Lung (tissue), 17 donors: ENCODE measurements at places on chromosomes 2 and 18.

GRCh38 chr2:148988337-148988736 lies 50.2 kb upstream of the LYPD6B start:
- no peak for DNase-seq

GRCh38 chr18:22211657-22212056 lies 42.3 kb downstream of the GATA6 start:
- no peak for DNase-seq

GRCh38 chr2:185127412-185127811 lies 529.1 kb downstream of the ZNF804A start:
- no peak for DNase-seq

GRCh38 chr2:9939587-9940485 lies 11.7 kb upstream of the GRHL1 start:
- DNase-seq: peak; percentile 79

GRCh38 chr2:239267288-239267951 lies 133.4 kb downstream of the HDAC4 start:
- DNase-seq: peak; percentile 81

- DNase-seq: peak; percentile 45
Measured at GRCh38 chr2:191691016-191691735, 13.2 kb downstream of the NABP1 start.

DNA sequence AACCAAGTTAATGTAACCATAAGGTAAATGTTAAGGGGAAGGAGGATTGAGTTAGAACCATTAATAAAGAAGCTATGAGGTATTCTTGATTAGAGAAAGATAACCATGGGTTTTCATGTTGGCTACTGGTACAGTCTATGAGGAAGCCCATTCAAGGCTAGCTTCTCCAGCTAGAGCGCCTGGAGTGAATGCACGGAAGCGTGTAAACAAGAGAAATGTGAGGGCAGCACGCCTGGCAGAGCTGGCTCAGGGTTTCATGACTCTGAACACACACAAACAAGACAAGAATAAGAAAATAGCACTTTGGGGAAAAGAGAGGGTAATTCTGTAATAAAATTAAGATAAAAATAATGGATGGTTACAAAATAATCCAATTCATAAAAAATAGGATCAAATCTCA lies 255.3 kb downstream of the PDE11A start:
- DNase-seq: no peak

GRCh38 chr2:22692746-22693145 lies 692.2 kb upstream of the KLHL29 start:
- no peak for DNase-seq

DNA sequence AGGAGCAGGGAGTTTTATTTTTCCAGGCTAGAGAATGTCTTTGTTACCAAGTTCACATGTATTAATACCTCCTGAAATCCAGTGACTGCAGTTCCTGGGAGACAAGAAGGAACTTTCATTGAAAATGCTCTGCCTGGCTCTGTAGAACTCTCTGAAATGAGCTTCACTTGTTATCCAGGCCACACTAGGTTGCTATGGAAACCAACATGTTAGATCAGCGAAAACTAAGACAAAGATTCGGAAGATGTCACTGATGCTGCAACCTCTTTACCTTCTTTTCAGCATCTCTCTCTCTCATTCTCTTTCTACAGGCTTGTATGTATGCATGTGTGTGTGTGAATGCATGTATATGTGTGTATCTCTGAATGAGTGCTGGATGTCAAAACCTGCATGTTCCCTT lies 218.5 kb downstream of the TRIB2 start:
- no peak for DNase-seq

DNA sequence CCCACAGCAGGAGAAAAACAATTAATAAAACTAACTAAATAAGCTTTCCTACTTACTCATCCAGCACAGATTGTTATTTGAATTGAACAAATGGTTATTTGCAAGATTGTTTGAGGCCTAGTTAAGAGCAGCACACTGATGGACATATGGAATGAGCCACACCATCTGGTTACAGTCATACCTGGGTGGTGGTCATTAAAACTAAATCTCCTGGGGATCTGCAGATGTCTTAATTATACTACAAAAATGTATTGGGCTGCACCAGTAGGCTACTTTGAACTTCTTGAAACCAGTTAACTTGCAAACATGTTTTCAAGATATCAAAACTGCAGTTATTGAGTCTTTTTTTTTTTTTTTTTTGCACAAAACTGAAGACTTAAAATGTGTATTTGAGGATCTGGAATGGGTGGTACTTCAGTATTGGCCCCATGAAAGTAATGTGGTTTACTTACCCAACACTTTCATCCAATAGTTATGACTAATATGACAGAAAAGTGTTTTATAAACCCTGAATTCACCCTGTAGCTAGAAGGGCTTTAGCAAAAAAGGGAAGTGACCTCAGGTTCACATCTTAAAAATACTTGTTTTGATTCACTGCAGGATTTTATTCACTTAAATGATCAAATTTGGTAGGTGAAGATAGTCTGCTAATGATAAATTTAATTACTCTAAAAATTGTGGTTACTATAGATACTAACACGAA lies 10.8 kb downstream of the AGFG1 start:
- no peak for DNase-seq

- DNase-seq: peak; percentile 80
Measured at GRCh38 chr2:106108351-106108750, 85.8 kb downstream of the UXS1 start.

- DNase-seq: no peak
Measured at GRCh38 chr2:68458981-68459380, 8.1 kb downstream of the FBXO48 start.

GRCh38 chr2:84424152-84424551 lies 34.9 kb downstream of the SUCLG1 start:
- DNase-seq: no peak

GRCh38 chr2:212227755-212228154 lies 310.8 kb downstream of the ERBB4 start:
- DNase-seq: peak; percentile 73

- no peak for DNase-seq
Measured at GRCh38 chr2:195560209-195560895, 96.7 kb upstream of the SLC39A10 start.

DNA sequence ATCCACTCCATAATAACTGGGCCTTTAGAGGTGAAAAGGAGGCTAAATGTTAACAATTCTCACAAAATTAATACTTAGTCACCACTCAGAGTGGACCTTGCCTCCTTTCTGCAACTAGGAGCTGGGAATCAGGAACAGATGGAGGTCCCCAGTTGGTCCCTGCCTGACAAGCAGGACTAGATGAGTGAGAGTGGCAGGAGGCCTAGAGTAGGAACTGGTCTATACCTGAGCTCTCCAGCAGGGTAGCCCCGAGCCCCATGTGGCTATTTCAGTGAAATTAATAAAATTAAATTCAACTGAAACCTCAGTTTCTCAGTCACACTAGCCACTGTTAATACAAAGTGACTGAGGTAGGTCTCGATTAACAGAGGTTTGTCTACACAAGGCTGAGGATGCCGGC lies 150.5 kb downstream of the MYO5B start:
- DNase-seq: no peak

DNA sequence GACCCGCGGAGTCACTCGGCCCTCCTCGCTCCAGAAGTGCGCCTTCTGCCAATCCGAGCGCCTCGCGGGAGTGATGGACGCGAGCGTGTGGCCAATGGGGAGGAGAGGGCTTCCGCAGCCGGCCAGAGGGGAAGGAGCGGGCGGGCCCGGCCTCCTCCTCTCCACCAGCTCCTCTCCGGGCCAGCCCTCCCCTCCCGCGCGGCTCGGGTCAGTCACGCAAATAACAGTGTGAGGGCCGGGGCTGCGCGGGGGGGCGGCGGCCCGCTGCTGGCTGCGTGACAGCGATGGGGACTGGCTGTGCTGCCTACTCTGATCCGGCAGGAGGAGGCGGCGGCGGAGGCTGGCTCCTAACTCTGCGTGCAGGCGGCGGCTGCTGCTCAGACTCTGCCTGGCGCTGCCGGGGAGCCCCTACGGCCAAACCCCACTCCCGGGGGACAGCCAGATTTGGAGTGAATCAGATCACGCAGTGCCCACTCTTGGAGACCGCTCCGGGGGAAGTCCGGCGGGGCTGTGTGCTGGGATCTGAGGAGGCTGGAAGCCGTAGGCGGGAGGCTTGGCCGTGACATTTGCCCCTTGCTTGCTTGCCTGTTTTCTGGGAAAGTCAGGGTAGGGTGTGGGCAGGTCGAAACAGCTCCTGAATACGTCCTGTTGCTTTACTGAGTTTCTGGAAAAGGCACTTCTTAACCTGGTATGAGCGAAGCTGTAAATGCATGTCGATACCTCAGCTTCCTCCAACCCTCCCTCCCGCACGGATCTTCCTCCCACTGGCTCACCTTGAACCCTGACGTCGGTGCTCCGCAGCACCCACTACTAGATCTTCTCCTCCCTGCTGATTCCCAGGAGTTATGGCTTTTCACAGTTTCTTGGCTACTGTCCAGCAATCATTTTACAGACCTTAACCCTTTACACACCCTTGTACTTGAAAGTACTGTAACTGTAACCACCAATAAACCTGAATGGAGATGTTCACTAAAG lies 97.9 kb upstream of the SERTAD2 start:
- no peak for DNase-seq

DNA sequence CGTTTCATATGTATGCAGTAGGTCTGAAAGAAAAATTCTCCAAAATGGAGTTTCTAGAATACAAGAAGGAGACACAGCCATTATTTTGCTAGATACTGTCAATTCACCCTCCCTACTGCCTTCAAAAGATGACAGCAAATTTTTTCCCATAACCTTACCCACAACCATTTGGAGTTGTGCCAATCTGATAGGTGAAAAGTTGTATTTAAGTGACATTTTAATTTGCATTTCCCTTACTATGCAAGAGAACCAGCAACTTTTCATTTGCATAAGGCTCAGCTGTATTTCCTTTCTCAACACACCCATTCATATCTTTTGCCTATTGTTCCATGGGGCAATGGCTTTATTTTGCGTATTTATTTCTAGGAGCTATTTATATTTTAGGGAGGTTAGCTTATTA lies 31.4 kb upstream of the IL18RAP start:
- no peak for DNase-seq

- no peak for DNase-seq
Measured at GRCh38 chr2:73947412-73948018, 20.8 kb downstream of the DGUOK start.

DNA sequence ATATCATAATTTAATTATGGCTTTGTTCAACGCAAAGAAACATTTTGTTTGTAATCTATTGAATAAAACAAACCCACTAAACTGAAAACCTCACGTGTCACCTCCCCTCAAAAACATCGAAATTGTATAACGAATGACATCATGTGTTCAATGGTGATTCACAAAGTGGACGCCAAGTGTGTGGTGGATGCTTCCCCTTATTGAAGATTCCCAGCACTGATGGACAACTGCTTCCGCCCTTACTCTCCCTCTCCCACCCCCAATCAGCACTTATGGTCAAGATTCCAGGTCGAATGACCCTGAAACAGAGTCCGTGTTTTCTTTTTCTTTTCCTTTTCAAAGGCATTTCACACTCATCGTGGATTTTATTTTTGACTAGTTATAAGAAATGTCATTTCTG lies 383.0 kb upstream of the SMIM21 start:
- DNase-seq: peak; percentile 69

- no peak for DNase-seq
Measured at GRCh38 chr2:162342321-162342720, 1.6 kb upstream of the GCA start.

DNA sequence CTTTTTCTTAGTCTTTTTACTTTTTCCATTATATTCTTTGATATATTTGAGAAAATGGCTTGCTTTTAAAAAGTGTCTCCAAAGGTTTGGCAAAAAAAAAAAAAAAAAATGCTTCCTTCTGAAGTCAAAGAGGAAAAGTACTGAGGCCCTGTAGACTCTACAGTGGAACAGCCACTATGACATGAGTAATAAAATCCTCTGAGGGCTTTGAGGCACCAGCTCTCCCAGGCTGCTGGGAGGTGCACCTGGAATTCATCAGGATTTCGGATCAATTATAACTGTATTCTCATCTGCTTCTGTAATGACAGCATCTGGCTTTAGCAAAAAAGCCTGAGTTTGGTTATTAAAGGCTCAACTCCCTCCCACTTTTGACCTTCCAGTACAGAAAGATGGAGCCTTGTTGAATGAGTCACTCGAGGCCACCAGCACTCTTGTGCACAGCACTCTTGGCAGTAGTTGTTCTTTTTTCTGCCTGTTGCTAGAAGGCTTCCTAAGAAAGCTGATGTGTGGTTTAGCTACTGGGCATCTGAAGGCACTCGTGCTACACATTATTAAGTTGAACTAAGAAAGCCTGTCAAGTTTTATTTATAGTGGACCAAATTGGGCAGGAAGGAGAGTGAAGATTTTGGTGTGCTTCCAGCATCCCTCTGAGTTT lies 131.3 kb downstream of the PRPF40A start:
- DNase-seq: no peak

DNA sequence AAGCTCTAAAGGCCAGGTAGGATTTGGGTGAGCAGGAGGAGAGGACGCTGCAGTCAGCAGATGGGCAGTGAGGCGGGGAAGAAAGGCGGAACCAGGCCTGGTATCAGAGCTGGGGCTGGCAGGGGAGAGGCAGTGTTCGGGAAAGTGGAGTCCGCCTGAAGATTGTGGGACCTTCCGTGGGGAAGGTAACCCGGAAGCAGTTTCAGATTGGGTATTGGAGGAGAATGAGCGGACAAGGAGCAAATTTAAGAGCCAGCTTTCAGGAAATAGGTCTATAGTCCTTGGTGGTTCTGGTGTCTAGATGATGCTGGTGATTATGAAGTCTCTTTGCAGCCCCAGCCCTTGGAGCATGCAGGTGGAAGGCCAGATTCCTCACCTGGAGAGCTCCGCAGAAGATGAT lies 51.0 kb downstream of the TCF7L1 start:
- DNase-seq: no peak

GRCh38 chr2:62393293-62393692 lies 112.7 kb downstream of the TMEM17 start:
- no peak for DNase-seq

DNA sequence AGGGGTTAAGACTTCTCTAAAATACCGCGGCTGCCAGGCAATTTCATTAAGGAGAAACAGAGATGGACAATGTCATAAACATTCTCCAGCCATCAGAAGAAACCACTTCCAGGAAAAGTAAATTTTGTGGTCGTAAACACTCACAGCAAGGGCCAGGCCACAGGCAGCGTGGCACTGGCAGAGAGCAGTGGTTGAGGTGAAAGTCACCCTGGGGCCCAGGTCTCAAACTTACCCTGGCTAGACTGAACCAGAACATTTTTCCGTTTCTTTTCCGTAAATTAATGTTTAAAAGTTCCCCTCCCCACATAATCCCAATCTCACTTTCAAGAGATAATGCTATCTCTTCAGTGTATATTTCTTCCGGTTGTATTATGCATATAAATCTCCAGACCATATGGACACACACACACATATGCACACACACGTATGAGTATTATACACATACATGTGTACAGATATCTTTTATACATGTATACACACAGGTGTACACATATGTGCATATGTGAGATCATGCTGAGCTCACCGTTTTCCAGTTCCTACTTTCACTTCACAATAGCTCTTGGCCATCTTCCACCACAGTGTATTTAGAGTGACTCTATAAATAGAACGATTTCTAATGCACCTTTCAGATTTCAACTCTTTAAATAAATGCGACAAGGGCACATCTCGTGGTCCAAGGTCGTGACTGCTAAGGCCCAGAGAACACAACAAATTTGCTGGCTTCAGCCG lies 90.1 kb downstream of the MALT1 start:
- DNase-seq: peak; percentile 40

- DNase-seq: peak; percentile 94
Measured at GRCh38 chr2:46780801-46781445, 134.7 kb downstream of the MCFD2 start.
